ENCODE measurements at places on chromosomes 3 and 15. TPM values are rescaled to one million over a fixed set of nuclear protein-coding genes. Genes with fewer than 3 reads are reported as not detected.

Gene MITF
- 2.1 TPM for total RNA-seq

Gene FANCD2OS
- total RNA-seq, result not detected

Gene CFAP92
- 0.36 TPM for total RNA-seq

Gene TFRC
- total RNA-seq, result 166 TPM

Gene PRR20G
- total RNA-seq, result not detected

Data from nasal cavity respiratory epithelium epithelial cell of viscerocranial mucosa (primary cell).